ENCODE measurements at places on chromosomes 11 and 22. TPM values are rescaled to one million over a fixed set of nuclear protein-coding genes. Genes with fewer than 3 reads are reported as not detected.

Gene SLC43A1
- 2.6 TPM for total RNA-seq

Gene JAML
- not detected for total RNA-seq

Gene FOLR1
- total RNA-seq: 0.14 TPM

Gene SLC25A45
- total RNA-seq: 14.8 TPM

Gene SCUBE1
- 0.09 TPM for total RNA-seq

Data from A549 treated with Hydrocortisone at 1 μM for 4 hours (cell line).